HT1080 (cell line): ENCODE measurements at places on chromosomes 11 and 22. TPM values are rescaled to one million over a fixed set of nuclear protein-coding genes. Genes with fewer than 3 reads are reported as not detected.

DNA sequence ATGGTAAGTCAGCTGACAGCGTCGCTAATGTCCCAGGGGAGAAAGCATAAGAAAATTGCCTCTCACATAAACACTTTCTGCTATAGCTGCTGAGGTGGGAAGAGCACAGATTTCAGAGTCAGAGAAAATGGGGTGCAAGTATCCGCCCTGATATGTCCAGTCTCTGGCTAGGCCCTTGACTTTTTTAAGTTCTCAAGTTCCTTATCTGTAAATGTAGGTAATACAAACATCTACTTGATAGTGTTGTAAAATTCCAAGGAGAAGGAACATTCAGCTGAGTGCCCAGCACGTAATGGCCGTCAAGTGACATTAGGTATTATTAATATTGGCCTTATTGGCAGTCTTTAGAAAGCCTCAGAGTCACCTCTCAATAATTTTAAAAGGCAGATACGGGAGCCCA lies 143.6 kb downstream of the NTM start:
- no peak for DNase-seq

Gene LMO2
- 0.11 and 1.5 TPM in 2 replicates for total RNA-seq

DNA sequence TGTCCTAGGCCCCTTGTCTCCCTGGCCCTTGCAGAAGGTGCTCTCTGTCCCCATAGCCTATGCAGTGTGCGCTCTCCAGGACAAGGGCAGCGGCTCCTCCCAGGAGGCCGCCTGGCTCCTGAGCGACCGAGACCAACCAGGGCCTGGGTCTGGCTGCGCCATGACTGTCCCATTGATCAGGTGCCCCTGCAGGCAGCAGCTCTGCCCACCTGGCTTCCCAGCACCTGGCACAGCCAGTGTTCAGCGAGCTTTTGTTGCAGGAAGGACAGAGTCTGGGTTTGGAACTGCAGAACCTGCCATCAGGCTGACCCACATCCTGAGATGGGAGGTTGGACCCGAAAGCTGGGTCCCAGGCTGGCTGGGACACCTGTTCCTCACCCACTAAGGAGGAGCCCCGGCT lies 1001.1 kb downstream of the BRD1 start:
- no peak for DNase-seq

DNA sequence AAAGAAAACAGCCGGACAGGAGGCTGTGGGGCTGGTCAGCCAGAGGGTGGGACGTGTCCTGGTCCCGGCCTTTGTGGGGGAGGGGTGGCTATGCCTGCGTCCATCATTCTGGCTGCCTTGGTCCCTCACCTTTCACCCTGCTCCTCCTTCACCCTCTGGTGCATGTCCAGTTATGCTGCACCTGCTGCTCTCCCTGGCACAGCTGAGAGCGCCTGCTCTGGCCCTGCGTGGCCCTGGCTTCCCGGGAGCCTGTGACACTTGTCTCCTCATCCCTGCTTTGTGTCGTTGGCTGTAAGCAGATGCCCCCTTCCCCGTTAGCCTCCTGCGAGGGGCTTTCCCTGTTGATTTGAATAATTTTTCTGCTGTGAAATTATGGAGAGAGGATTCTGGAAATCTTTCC lies 16.6 kb downstream of the PHRF1 start:
- no peak for DNase-seq

Gene C11orf42
- total RNA-seq, result not detected in 2 replicates

DNA sequence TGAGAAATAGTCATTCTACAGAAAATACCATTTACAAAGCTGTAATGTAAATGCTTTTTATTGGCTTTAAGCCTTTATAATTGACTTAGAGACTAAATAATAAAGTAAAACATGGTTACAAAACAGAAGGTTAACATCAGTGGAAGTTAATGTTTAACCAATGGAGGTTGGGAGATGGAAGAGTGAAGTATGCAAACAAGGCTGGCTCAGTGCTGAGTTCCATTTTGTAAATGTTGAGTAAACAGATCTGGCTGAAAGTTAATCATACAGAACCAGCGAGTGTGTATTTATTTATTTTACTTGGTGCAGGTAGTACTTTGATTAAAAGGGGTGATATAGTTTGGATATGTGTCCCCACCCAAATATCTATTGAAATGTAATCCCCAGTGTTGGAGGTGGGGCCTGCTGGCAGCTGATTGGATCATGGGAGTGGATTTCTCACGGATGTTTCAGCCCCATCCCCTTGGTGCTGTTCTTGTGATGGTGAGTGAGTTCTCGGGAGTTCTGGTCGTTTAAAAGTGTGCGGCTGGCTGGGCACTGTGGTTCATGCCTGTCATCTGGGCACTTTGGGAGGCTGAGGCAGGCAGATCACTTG lies 827.4 kb downstream of the OPCML start:
- DNase-seq, result no peak

Gene EXPH5
- total RNA-seq, result 1.2 and 1.7 TPM in 2 replicates

GRCh38 chr11:119356349-119357031 lies 10.0 kb upstream of the MFRP start:
- no peak for DNase-seq

Gene UQCR10
- total RNA-seq, result 163 and 177 TPM in 2 replicates

- DNase-seq, result no peak
Observed at GRCh38 chr11:134562941-134563471, 151.0 kb upstream of the B3GAT1 start.

GRCh38 chr11:129163714-129164164 lies 28.4 kb downstream of the ARHGAP32 start:
- no peak for DNase-seq

DNA sequence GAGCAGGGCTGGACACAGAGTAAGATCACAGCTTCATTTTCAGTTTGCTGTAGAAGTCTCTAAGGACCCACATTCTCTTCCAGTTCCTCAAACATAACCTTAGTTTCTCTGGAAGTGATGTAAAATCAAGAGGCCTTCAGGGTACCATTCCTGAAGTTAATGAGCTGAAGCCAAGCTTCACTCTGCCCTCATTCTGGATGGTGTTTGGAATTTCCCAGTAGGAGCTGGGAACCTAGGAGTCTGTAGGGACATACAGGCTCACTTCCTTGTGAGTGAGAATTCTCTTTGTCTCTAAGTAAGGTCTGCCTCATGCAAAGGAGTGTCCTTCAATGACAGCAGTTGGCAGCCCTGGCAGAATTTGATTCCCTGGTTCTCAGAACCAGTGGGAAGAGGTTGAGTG lies 142.4 kb upstream of the NARS2 start:
- DNase-seq, result no peak

Gene UBQLN3
- total RNA-seq, result not detected in 2 replicates
